ENCODE measurements at places on chromosomes 2 and 18.

DNA sequence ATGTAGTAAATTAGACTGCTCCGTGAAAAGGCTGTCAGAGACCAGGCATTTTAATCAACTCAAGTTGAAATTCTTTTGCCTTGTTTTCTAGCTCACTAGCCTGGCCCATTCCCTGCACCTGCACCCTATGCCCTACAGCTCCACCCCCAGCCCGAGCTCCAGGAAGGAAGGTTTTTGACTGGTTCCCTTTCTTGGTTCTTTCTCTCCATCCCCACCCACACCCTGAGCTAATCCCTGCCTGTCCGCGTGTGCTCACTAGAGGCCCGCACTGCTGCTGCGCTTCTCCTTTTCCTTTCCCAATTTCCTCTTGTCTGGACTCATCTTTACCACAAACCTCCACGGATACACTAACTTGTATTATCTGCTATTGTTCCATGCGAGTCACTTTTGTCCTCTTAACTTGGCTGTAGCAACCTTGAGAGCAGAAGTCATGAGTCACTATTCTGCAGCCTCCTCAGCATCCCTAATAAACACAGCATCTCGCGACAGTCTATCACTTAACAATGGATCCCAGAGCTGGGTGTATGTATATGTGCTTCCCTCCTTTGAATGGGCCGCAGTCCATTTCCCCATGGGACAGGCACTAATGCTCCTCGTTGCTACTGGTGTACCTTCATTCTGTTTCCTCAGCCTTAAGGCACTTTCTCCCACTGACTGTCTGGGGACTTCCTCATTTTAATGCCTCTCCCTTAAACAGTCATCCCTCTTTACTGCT, 36.5 kb downstream of the COLEC12 start:
- no peak for DNase-seq

- DNase-seq: no peak
Measured at GRCh38 chr18:63505566-63506335, 29.0 kb downstream of the SERPINB5 start.

DNA sequence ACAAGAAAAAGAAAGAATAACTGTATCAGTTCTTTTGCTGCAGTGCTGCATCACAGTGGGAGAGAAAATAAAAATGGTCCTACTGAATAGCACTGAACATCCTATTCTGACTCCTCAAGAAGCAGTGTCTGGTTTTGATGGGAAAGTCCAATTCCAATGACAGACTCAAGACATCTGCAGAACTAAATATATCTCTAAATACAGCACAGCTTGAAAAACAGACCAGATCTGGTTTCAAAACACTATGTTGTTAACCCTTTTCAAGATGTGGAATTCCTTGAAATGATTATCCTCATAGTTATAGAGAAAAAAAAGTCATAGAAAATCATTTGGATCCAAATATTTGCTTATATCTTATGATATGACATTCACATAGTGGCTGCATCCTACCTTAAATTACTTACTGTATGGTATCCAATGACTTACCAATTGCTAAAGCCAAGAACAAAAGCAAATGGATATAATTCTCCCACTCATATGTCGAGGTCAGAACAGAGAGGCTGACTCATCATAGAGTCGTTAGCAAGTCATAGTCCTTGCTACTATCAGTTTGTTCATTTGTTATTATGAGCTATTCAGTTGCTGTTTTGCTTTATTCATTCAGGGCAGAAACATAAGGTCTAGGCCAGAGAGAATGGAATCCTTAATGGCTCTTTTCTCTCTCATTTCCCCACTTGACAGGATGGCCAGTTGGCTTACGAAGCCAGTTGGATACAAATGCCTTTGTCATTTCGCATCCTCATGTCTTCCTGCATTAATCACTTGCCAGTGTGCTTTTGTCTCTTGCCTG, 62.5 kb upstream of the ACVR2A start:
- no peak for DNase-seq

DNA sequence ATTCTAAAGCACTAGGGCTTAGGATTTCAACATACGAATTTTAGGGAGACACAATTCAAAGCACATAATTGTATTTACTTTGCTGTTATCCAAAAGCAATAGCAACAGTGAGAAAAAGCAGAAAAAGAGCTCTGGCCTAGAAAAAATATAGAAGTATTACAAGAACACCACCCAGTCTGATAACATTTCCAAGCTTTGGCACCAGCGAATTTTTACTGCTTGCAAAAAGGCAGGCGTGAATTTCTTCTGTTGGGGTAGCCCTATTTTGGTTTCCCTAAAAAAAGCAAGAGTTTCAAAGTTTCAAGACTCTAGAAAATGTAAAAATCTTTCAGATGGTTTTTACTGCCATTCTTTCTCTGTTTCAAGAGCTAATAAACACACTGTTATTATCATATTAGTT, 292.7 kb downstream of the DPP10 start:
- DNase-seq: no peak

DNA sequence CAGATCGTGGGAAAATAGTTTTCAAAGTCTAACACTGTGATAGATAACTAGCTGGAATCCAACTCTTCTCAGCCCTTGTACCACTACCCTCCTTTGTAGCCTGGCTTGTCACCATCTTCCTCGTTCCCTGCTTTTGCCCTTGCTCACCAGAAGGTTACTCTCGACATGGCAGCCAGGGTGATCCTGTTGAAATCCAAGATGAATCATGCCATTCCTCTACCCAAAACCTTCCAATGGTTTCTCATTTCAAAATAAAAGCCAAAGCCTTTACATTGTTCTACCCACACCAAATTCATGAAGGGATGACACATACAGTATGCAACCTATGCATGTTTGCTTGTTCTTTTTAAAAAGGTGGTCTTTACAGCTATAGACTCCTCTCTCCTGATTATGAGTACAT, 45.7 kb downstream of the STAT4 start:
- DNase-seq: no peak

GRCh38 chr2:169928463-169928864, 101.2 kb downstream of the UBR3 start:
- DNase-seq: peak; percentile 37

GRCh38 chr2:6881046-6881445, 3.5 kb downstream of the RSAD2 start:
- no peak for DNase-seq

DNA sequence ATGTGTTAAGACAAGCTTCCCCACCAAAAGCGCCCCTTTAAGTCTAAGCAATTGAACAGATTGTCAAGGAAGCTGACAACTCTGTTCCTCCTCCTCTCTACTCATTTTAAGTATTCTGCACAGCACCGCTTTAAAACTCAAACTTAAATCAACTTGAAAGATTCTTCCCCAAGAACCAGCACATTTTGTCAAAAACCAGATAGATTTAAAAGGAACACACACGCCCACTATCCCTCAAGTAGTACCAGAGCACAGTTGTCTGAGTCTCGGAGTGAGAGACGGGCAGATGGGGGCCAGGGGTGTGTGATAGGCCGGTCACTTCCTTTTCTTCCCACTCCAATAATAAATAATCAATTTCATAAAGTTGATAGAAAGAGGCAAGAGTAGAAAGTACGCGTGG, 67.7 kb upstream of the POU3F3 start:
- no peak for DNase-seq

- no peak for DNase-seq
Measured at GRCh38 chr2:165609672-165610071, 140.2 kb downstream of the CSRNP3 start.

- peak; percentile 71 for DNase-seq
Measured at GRCh38 chr2:206915121-206915520, 24.2 kb upstream of the CPO start.

- no peak for DNase-seq
Measured at GRCh38 chr2:54228945-54229344, 27.1 kb downstream of the TSPYL6 start.

DNA sequence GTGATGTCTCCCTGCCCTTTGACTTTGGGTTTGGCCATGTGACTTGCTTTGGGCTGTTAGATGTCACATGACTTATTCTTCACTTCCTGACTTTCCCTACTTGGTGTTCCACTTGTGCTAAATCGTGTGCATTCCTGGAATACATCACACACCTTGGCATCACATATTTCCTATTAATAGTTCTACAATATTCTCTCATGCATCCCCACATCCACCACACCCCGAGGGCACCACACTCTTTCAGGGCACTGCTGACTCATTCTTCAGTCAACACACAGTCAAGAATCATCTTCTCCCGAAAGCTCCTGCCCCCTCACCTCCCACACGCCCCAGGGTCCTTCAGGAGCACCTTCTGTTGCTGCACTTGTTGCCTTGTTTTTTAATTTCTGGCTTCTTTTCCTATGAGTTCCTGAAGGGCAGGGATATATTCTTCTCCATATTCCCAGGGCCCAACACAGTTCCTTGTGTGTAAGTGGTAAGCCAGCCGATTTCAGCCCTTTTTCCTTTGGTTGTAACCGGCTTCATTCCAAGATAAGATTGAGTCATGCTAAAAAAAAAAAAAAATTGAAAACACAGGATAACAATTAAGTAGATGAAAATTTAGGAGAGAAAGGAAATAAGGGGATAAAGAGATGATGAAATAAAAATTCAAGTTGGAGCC, 341.4 kb downstream of the SLC4A3 start:
- peak; percentile 12 for DNase-seq

GRCh38 chr2:70551167-70551566, 2.5 kb downstream of the TGFA start:
- peak; percentile 79 for DNase-seq

Measured in Caki2 (cell line).